Fibroblast of skin of scalp (primary cell): ENCODE measurements at places on chromosomes 3 and 15.

GRCh38 chr3:120177707-120178306, 83.6 kb upstream of the GSK3B start:
- DNase-seq, result peak; percentile 53

DNA sequence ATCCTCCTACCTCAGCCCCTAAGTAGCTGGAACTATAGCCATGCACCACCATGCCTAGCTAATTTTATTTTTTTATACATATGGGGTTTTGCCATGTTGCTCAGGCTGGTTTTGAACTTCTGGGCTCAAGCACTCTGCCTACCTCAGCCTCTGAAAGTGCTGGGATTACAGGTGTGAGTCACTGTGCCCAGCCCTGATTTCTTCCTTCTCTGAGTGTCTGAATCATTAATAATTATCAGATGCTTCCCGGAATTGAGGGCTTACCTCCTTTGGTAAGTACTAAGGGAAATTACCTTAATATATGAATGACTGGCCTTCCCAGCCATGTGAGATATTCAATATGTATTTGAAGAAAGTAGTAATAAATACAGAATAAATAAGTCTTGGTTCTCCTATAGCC, 7.2 kb downstream of the CLPX start:
- no peak for DNase-seq

GRCh38 chr3:77254967-77255831, 215.3 kb downstream of the ROBO2 start:
- peak; percentile 60 for DNase-seq

- DNase-seq, result no peak
These were observed 36.4 kb upstream of the EIF3J start for GRCh38 chr15:44500555-44500954.

DNA sequence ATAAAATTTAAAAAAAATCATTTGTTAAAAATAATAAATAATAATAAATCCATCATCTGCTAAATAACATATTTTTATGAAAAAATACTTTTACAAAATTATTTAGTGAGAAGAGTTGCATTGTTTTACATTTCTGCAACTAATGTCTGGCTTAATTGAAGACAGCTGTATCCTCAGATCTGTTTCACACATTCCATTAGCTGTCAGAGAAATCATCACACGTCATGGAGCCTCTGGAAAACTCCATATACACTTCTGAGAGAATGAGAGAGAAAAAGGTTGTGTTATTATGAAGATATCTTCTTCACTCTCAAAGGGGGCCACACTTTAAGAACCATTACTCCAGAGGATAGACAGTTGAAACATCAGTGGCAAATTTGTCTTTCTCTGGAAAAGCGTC, 40.8 kb downstream of the CMSS1 start:
- peak; percentile 74 for DNase-seq

DNA sequence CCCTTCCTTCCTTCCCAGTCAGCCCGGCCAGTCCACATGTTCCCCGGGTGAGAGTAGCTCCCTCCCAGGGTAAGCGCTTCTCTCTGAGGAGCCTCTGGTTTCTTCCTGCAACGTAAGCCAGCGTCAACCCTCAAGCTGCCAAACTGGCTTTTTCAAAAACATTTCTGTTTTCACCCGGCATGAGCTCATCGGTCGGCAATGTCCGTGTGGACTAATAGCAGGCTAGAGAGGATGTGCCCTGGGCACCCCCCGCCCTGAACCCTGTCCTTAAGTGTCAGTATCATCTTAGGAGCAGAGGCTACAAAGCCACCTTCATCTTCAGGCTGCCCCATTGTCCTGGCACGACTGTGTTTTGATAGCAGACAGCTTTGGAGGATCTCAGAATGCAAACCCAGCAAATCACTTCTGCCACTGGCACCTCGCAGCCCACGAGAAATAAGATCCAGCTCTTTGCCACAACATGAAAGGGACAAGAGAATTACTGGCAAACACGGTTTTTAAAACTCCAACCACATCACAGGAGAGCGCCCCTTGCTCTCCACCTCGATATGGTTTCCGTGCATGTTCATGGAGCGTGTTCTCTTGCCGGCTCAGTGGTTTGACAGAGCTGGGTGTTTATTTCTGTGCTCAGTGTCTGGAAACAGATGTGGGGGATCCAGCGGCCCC, 9.9 kb downstream of the ALDH1A3 start:
- peak; percentile 81 for DNase-seq

DNA sequence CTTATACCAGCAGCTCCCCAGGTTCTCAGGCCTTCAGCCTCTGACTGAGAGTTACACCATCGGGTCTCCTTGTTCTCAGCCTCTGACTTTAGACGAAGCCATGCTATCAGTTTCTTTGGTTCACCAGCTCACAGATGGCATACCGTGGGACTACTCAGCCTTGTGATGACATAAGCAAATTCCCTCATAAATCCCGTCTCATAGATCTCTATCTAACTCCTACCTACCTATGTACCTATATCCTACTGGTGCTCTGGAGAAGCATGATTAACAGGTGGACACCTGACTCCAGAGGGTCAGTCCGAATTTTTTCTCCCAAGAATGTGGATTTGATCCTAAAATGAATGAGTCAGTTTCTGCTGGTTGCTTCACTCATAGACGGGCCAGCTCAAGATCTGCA, 59.1 kb upstream of the CDV3 start:
- no peak for DNase-seq

- no peak for DNase-seq
These were observed 37.4 kb downstream of the CPN2 start for GRCh38 chr3:194313560-194314387.

DNA sequence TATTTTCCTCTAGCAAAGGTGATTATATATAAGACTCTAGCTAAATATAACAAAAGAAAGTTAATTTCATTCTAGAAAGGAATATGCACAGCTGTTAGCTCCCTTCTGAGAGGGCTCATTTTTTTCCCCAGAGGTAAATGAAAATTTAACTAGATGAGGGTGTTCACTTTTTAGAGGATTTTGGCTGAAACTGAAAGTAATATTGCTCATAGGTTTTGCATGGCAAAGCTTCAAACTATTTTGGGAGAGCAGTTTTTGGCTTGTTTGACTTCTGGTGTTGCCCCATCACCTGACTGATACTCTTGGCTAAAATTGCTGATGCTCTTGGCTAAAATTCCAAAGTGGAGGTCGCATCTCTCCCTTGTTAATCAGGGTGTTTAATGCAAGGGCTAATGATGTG, 311.9 kb downstream of the EDEM1 start:
- DNase-seq, result no peak

DNA sequence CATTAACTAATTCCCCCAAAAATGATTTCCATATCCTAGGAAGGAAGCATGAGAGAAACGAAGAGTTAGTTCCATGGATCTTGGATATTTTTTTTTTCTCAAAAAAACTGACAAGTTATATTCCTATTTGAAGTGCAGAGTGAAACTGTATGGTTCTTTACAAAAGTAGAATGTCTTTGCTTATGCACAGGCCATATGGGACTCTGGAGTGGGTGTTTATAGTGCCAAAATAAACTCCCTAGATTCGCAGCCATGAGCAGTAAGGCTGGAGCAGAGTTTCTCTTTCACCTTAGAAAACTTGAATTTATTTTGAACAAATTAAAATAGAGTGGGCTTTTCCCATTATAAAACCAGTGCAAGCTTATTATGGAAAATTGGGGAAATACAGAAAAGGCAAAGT, 239.7 kb downstream of the PDCD6IP start:
- DNase-seq, result no peak

- no peak for DNase-seq
These were observed 105.6 kb downstream of the ANP32A start for GRCh38 chr15:68715111-68715510.

DNA sequence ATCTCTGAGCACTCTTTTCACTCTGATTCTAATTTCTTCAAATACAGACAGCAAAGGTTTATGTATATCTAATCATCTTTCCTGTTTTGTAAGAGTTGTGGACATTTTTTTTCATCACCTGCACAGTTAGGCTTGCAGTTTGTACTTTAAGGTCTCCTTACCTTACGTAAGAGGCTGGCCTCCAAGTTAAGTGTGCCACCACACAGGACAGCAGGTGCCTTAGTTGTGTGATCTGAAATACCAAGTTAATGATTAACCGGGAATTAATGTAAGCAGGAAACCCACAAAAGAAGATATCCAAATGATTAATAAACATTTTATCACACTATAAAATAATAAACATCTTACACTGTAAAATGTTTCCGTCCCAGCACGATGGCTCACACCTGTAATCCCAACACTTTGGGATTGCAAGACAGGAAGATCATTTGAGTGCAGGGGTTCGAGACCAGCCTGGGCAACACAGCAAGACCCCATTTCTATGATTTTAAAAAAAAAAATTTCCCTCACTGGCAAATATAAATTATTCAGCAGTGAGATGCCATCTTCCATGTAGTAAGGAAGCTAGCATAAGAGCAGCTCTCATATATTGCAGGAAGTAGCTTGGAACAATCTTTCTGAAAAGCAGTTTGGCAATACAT, 87.7 kb upstream of the LIMD1 start:
- DNase-seq, result no peak

GRCh38 chr3:128318275-128318941, 148.3 kb downstream of the DNAJB8 start:
- DNase-seq, result no peak

DNA sequence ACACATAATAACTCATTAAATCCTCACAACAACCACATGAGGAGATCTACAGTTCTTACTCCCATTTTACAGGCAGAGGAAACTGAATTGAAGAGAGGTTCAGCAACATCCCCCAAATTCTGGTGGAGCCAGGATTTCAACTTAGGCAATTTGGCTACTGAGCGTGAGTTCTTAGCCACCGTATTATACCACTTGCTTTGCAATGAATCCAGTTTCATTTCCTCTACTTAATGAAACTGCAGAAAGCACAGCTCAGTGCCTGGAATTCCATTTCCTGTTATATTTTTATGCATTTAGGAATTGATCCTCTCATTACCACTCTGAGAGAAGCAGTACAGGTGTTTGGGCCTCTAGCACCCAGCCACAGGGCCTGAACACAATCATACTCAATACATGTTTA, 4.3 kb downstream of the ZNF860 start:
- DNase-seq, result no peak

DNA sequence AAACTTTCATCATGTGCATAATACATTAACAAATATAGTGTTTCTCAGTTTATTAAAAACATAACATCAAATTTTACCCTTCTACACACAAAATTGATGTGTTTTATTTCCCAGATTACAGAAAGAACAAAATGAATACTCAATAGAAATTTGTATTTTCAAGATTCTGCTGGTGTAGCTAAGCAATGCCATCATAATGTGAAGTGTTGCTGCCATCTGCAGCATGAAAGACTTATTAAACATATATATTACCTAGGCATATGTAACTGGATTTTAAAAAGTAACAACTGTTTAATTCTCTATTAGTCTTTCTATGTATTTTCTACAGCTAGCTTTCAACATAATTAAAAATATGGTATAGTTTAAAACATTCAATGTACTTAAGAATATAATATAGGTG, 27.5 kb downstream of the PLSCR5 start:
- peak; percentile 63 for DNase-seq

- no peak for DNase-seq
These were observed 3.9 kb downstream of the GATA2 start for GRCh38 chr3:128488991-128489673.

GRCh38 chr3:179666436-179667035, 13.7 kb downstream of the USP13 start:
- DNase-seq, result peak; percentile 25

- no peak for DNase-seq
These were observed 93.3 kb downstream of the SEMA5B start for GRCh38 chr3:122934251-122934650.

DNA sequence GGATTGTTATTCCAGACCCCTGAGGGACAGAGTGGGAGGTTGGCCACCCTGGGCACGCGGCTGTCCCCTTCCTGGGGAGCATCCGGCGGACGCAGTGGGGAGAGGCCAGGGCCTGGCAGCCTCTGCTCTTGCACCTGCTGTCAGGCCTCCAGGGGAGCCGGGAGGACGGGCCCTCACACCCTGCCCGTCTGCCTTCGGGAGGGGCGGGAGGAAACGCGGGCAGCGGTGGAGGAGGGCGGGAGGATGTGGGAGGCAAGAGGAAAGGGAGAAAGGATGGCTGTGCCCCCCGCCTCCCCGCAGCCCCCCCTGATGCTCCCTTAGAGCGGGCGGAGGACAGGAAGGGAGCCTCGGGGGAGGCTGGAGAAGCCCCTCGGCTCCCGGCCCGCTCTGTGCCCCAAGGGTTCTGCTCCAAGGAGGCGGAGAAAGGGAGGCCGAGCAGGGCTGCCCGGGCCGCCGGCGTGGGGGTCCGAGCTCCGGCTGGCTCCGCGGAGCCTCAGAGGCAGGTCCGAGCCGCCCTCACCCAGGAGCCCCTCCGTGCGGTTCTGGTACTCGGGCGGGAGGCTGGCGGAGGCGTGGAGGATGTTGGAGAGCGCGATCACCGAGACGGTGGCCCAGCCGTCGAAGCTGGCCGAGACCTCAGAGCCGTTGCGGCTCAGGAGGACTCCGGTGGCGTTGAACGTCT, 40.9 kb downstream of the MUC20 start:
- no peak for DNase-seq

GRCh38 chr3:69925506-69925905, 74.0 kb upstream of the SAMMSON start:
- peak; percentile 3 for DNase-seq

DNA sequence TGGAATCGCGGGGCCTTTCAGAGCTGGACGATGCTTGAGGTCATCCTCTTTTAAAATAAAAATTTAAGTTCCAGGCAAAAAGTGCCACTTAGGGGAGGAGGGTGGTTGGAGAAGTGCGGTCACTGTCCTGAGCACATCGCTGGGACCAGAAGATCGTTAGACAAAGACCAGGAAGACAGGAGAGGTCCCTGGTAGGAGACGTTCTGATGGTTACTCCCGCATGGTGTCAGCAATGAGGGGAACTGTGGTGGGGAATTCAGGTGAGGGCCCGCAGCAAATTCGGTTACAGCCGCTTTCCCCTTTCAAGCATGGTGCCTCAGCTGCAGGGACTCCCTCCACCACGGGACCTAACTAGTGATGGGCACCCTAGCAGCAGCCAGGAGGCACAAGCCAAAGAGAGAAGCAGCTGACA, 1.0 kb upstream of the ISY1 start:
- no peak for DNase-seq

GRCh38 chr15:100049483-100049882, 292.3 kb downstream of the ADAMTS17 start:
- DNase-seq, result no peak

GRCh38 chr15:41862515-41863116, 24.0 kb downstream of the PLA2G4B start:
- DNase-seq, result peak; percentile 5

- no peak for DNase-seq
These were observed 32.9 kb upstream of the TICRR start for GRCh38 chr15:89542369-89542768.
